ENCODE measurements at places on chromosomes 16 and 17.

DNA sequence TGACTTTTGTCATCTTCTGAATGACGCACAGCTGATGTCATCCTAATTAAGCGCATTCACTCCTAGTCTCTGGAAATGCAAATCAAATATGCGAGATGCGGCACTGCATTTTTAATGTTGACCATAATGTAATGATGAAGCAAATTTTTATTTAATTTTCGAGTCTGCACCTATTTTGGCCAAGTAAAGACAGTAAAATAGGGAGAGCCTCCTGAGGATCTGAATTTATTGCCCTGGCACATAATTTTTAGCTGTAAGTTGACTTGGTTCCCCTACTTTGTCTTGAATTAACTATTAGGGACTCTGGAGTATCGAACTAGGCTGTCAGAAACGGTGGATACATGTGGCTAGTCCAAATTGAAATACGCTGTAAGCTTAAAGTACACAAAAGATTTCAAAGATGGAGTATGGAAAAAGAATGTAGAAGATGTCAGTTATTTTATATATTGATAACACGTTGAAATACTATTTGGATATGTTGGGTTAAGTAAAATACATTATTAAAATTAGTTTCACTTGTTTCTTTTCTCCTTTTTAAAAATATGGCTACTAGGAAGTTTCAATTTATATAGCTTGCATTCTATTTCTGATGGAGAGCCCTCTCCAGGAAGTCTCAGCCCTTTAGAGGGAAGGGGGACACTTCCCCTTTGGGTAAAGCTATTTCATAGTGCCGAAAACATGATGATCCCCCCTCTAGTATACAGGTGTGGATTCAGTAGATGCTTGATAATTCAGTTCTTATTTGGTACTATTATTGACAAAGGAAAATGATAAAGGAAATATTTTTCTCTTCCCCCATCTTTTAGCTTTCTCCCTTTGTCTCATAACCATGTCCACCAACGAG, 991 bp downstream of the KPNA2 start:
- peak; percentile 60 for DNase-seq

DNA sequence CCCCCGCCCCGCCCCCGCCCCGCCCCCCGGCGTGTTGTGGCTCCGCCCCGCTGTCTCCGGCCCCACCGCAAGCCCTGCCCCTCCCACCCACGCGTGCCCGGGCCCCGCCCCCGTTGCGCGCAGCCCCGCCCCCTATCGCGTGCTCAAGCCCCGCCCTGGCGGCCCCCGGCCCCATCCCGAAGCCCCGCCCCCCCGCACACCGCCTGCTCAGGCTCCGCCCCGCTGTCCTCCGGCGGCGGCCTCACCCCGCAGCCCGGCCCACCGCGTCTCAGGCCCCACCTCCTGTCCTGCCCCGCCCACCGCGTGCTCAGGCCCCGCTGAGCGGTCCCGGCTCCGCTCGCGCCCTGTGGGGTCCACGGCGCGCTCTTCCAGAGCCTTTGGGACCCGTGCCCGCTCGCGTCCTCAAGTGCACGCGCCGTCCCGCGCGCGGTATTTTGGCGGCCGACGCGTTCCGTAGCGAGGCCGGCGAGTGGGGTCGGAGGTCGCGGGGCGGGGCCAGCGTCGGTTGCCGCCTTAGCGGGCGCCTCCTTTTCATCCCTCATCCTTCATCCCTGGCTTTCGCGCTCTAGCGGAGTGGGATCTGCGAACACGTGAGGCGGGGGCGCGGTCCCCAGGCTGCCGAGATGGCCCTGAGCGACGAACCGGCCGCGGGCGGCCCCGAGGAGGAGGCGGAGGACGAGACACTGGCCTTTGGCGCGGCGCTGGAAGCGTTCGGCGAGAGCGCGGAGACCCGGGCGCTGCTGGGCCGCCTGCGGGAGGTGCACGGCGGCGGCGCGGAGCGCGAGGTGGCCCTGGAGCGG, at the start of gene TBCD:
TSS of gene TBCD (plus strand) at position 495 of the 800 bp plus-strand sequence. CDS start at position 624, 129 bp downstream.
- DNase-seq: peak; percentile 90

GRCh38 chr17:77345260-77345910, 204.6 kb downstream of the SEC14L1 start:
- no peak for DNase-seq

DNA sequence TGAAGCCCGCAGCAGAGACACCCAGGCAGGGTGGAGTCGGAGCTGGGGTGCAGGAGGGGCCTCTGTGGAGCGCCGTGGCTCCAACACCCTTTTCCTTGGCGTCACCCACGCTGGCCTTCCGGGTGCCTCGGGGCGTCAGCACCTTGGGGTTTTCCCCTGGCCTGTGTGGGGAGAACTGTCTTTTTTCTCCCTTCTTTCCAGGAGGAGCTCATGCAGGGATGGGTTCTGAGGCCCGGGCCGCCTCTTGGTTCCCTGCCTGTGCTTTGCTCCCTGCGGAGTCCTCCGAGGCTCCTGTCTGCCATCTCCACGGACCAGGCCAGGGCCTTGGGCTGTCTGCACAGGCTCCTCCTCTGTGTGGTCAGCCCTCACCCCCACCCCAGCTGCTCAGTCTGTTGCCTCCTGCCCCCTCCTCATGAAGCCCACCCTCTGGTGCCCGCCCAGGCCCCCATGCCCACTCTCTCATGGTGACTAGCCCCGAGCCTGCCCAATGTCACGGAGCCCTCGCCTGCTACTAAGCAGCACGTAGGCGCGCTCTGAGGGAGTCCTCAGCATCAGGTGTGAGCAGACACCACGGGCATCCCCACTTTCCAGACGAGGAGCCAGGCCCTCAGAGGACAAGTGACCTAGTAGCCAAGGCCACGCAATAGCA, 5.0 kb downstream of the KATNB1 start:
- DNase-seq: no peak

GRCh38 chr16:68003031-68003430, 3.7 kb upstream of the DPEP2 start:
- DNase-seq: no peak

DNA sequence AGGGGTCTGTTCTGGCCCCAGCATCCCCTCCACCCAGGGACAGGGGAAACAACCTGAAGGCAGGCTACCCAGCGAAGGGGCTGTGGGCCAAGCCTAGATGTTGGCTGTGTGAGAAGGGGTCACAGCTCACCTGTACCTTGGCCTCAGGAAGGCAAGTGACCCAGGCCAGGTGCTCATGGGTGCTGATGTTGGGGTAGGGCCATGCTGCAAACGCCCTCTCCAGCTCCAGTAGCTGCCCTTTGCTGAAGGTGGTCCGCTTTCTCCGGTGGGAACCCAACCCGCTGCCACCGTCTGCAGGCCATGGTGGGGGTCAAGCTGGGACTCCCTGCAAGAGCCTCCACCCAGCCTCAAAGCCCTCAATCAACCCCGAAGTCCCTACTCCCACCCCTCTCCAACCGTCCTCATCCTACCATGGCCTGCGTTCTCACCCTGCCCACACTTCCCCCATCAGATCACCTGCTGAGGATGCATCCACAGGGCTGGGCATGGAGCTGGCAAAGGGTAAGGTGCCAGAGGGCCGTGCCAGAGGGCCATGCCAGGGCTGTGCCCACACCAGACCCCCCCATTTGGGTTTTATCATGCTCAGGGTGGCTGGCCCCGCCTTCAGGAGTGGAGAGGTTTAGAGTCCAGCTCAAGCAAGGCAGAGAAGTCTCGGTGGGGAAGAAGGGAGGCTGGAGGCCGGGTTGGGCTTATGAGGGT, at the start of gene SEBOX:
TSS of gene SEBOX (minus strand) at position 535 of the 699 bp plus-strand sequence. CDS start at position 487, 48 bp downstream.
- DNase-seq: no peak

GRCh38 chr16:77307426-77308162, 108.4 kb downstream of the SYCE1L start:
- no peak for DNase-seq

DNA sequence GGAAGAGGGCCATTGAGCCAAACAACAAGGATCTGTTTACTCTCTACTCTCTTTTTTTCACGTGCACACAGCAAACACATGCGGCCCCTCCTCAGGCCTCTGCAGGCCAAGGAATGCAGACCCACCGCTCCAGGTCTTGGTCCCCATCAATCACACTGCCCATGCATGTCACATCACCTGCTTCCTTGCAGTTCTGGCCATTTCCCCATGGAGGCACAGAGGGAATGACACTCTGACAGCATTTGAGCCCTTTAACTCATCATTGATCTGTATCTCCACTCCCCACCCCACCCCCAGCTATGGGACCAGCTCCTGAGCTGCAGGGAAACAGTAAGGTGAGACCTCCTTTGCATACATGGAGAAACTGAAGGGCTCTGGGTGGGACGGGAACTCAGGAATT, 45.9 kb upstream of the MEIOC start:
- no peak for DNase-seq

GRCh38 chr17:17853811-17854447, 17.1 kb upstream of the SREBF1 start:
- DNase-seq: no peak

GRCh38 chr16:77273815-77274214, 74.6 kb downstream of the SYCE1L start:
- no peak for DNase-seq

DNA sequence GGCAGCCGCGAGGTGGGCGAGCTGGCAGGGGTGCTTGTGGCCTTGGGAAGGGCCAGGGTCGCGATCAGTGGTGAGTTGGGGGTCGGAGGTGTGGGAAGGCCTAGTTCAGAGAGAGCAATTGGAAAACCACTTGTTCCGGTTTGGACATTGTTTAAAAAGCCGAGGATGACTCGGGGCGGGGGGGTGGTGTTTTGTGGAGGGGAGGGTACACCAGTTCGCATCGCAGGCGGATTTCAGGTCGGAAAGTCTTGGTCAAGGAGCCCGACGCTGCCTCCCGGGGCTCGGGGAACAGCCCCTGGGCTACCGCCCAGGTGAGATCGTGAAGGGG, 66.4 kb downstream of the KPNA2 start:
- DNase-seq: no peak

DNA sequence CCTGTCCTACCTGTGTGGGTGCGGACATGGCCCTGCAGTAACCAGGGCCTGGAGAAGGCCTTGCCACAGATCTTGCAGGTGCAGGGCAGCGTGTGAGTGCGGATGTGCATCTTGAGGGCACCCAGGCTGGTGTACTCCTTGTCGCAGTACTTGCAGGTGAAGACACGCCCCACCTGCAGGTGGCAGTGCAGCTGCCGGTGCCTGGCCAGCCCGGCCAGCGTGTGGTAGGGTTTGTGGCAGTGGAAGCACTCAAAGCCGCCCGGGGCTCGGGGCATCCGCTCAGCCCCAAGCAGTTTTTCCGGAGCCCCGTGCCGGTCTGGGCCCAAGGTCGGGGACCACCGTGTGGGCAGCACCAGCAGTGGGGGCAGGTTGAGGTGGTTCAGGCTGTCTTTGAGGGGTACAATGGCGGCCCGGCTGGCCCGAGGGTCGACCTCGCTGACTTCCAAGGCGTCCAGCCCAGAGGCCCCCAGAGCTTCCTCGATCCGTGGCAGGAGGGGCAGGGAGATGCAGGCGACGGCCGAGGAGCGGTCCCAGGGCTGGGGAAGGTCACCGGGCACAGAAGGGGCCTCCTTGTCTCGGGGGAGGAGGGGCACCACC, 5.1 kb downstream of the SNAI3 start:
- no peak for DNase-seq

GRCh38 chr16:52549011-52549692, 2.2 kb upstream of the TOX3 start:
- DNase-seq: no peak

DNA sequence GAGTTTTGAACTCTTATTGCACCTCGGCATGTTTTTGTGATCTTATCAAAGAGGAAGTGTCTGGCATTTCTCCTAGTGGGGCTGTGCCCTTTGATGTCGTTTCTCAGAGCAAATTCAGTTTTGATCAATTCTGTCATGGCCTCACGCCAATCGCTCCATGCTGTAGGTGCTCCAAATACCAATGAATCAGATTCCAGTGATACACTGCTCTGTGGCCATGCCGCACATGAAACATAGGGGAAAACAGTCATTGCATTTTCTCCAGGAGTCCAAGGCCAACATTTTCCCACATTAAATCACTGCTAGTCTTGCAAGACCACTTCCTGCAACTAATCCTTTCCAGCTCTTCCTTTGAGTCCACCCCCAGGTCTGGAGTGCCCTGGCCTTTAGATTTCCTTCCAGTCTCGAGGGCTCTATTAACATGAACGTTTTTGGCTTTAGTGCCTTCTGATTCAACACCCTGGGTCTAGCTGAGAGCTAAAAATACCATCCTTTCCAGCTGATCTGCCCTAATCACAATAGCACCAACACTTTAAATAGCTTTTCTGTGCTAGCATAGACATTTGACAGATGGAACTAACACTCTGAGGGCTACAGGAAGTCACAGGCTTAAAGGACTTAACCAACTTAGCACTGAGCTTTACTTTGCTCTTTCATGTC, 18.2 kb upstream of the RASL10B start:
- DNase-seq: no peak
